ENCODE measurements at places on chromosomes 7 and 10. TPM values are rescaled to one million over a fixed set of nuclear protein-coding genes. Genes with fewer than 3 reads are reported as not detected.

- peak; percentile 13 for DNase-seq
- H3K4me1 ChIP-seq: peaks cover 16% of the 10 kb centered on the region
- H3K27ac ChIP-seq: peak overlapping the region; percentile 14
- H3K27me3 ChIP-seq: no peaks in the 10 kb centered on the region
- H3K36me3 ChIP-seq: no peaks in the 10 kb centered on the region
- no peak overlapping the region for H3K4me3 ChIP-seq
Observed at GRCh38 chr10:29266641-29267040, 22.2 kb upstream of the LYZL1 start.

- H3K27me3 ChIP-seq: peaks cover 10% of the 10 kb centered on the region
- DNase-seq: no peak
- no peaks in the 10 kb centered on the region for H3K36me3 ChIP-seq
- H3K4me1 ChIP-seq: no peaks in the 10 kb centered on the region
Observed at GRCh38 chr7:151774951-151775350, 102.0 kb downstream of the PRKAG2 start.

DNA sequence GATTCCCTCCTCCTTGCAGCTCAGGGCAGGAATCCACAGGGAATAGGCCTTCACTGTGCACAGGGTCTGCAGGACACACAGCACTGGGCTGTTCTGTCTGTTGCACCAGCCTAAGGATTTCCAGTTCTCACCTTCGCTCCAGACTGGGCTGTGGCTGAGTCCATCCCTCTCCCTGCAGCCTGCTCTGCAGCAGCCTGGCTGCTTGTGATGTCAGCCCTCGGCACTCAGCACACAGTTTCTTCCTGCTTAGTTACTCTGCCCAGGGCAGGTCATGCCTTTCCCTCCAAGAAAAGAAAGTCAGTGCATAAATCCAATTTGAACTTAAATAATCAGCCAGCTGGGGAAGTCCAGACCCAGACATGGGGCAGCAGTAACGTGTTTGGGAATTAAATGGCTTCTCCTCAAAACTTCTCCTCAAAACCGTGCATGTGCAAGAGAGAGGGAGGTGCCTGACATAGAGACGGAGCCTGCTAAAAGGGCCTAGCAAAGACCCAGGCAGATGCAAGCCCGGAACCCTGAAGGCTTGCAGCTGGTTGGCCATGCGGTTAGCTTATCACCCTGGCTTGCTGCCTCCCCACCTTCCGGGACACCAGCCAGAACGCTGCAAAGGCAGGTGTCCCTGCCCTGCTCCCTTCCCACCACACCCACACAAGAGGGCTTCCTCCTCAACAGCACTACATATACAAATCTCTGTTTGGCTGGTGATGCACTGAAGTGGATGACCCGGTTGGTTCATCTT, 10.9 kb upstream of the GDF2 start:
- no peak overlapping the region for H3K27ac ChIP-seq
- DNase-seq: no peak
- peaks cover 6% of the 10 kb centered on the region for H3K27me3 ChIP-seq
- peaks cover 4% of the 10 kb centered on the region for H3K4me1 ChIP-seq

GRCh38 chr7:150439967-150440366, 10.5 kb upstream of the GIMAP8 start:
- H3K4me3 ChIP-seq: no peak overlapping the region
- no peaks in the 10 kb centered on the region for H3K4me1 ChIP-seq
- no peaks in the 10 kb centered on the region for H3K27me3 ChIP-seq
- H3K27ac ChIP-seq: no peak overlapping the region
- no peak for DNase-seq
- H3K36me3 ChIP-seq: peaks cover 2% of the 10 kb centered on the region

GRCh38 chr10:70124415-70124814, 8.2 kb downstream of the AIFM2 start:
- no peaks in the 10 kb centered on the region for H3K36me3 ChIP-seq
- H3K4me1 ChIP-seq: no peaks in the 10 kb centered on the region
- DNase-seq: no peak
- H3K27me3 ChIP-seq: no peaks in the 10 kb centered on the region
- no peak overlapping the region for H3K4me3 ChIP-seq

- H3K4me3 ChIP-seq: no peak overlapping the region
- H3K27me3 ChIP-seq: no peaks in the 10 kb centered on the region
- peak overlapping the region; percentile 30 for H3K27ac ChIP-seq
- H3K4me1 ChIP-seq: peaks cover 3% of the 10 kb centered on the region
- DNase-seq: no peak
Observed at GRCh38 chr10:20984662-20985061, 87.6 kb upstream of the NEBL start.

The SSC4D gene
- 1.1 TPM for total RNA-seq

The TSPAN15 gene
- total RNA-seq: 11.5 TPM

The A1CF gene
- total RNA-seq: not detected

The PPP1R3C gene
- 3.6 TPM for total RNA-seq

The DGKI gene
- 3.3 TPM for total RNA-seq
